ENCODE measurements at places on chromosomes 2 and 18.

DNA sequence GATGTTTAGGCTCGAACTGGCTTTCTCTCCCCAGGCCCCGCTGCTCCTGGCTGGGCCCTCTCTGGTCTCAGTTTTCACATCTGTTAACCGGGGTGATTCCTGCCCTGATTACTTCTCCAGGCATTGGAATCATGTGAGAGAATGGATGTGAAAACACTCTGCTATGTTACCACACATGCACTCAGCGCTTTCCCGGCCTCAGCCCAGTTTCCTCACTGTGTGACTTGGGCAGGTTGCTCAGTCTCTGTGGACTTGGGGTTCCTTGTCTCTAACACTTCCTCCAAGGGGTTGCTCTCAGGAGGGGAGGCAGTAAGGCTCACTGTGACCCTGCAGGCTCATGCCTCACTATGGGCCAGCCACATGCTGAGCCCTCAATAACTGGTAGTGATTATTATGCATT is 230.4 kb upstream of the HS6ST1 start:
- DNase-seq: no peak

- no peak for DNase-seq
Measured at GRCh38 chr2:30218814-30219213, 12.5 kb upstream of the LBH start.

GRCh38 chr18:407191-407590 is 93.3 kb downstream of the COLEC12 start:
- DNase-seq: no peak

- DNase-seq: peak; percentile 90
Measured at GRCh38 chr18:13629841-13630715, 96.3 kb downstream of the FAM210A start.

- no peak for DNase-seq
Measured at GRCh38 chr2:193793914-193794313, 1599.2 kb upstream of the TMEFF2 start.

DNA sequence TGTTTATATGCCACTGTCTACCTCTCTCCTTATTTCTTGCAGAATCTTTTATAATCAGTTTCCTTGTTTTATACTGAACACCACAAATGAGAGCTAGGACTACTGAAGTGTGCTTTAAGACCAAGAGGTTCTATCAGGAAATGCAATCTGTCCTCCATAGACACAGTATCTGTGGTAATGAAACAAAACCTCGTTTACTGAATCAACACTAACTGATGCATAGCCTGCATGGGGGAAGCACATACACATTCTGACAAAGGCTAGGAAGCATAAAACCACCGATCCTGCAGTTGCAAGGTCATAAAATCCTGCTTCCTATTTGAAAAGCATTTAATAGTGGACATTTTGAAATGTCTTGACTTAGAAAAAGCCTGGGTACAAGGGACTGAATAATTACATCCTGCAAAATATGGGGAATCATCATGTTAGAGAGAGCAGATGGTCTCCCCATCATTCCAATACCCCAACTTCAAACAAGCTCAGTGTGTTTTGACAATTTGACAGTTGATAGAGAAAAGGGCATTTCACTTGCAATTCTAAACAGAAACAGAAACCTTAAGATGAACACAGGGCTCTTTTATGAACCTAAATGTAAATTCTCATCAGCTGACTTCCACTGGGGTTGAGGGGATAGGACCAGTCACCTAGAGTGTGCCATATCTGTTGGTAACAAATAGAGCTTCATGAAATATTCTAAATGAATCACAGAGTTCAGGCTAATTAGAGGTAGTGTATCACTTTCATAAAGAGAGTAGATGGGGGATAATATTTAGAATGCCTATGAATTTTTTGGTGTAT is 1845.6 kb upstream of the PIK3C3 start:
- DNase-seq: no peak
